Cardiac septum (tissue), 1 donor: ENCODE measurements at places on chromosomes 11 and 22. TPM values are rescaled to one million over a fixed set of nuclear protein-coding genes. Genes with fewer than 3 reads are reported as not detected.

Gene CDON
- 4.4 TPM for total RNA-seq

Gene OR8B8
- total RNA-seq = not detected

DNA sequence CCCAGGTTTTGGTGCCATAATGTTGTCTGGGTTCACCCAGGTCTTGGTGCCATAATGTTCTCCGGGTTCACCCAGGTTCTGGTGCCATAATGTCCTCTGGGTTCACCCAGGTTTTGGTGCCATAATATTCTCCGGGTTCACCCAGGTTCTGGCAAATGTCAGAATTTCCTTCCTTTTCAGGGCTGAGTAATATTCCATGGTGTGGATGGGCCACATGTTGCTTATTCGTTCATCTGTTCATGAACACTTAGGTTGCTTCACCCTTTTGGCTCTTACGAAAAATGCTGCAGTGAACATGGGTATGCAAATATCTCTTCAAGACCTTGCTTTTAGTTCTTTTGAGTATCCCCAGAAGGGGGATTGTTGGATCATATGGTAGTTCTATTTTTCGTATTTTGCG is 15.1 kb upstream of the GRAMD4 start:
- no peak for DNase-seq

Gene HEPN1
- not detected for total RNA-seq

DNA sequence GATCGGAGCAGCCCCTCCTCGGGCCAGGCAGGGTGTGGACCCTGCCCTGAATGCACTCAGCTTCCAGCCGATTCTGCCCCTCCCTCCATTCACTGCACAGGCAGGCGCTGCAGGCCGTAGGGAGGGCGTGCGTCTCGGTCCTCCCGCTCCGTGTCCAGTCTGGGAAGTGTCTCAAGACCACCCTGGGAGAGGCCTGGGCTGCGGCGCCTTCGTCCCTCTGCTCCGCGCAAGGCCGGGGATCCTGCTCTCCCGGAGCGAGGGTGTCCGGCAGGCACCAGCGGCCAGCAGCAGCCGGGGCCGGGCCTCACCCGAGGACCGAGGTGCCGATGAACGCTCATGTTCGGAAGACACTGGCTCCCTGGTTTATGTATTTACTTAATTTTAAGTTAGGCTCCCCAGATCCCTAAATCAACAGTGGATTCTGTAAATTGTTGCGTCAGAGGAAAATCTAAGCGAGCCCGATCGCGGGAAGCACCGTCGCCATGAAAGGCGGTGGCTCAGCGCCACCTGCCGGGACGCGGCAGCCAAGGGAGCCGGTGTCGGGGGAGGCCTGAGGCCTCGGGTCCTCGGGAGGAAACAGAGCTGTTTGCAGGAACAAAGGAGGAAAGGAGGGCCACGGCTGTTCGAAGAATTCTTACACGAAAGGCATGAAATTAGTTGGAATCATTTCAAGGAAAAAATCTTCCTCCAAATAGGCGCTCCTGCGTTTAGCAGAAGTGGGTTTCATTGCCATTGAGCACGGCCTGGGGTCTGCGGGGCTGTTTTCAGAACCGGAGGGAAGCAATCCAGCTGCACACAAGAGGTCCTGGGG is 195.3 kb downstream of the BRD1 start:
- no peak for DNase-seq

Gene APOA4
- total RNA-seq = not detected

DNA sequence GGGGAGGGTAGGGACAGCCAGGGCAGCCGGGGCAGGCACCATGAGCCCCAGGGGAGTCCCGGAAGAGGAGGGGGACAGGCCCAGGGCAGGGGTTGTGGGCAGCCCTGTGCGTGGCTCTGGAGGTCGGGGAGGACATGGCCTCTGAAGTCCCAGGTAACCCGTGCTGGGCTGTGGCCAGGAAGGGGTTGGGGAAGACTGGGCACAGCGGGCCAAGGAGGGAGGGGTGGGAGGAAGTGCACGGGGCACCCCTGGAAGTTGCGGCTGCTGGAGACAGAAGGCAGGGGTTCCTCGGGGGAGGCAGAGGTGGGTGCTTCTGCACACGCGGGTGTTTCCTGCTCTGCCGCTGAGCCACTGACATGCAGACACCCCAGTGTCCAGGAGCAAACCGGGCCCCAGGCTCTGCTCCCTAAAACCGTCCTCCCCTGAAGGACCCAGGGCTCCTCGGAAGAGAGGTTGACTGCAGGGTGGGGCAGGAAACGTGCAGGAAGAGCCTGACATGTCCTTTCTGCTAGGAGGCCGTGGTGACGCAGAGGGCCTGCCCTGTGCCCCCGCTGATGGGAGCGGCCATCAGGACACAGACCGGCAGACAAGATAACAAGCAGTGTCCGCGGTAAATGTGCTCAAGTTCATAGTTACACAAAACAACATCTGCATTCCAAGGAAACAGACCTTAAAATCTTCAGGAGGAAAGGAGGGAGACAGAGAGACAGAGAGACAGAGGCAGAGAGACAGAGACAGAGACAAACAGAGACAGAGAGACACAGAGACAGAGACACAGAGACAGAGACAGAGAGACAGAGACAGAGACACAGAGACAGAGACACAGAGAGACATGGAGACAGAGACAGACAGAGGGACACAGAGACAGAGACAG is 5.7 kb downstream of the TNNI2 start:
- no peak for DNase-seq

Gene PAMR1
- 4.5 TPM for total RNA-seq

Gene RPL27A
- 462 TPM for total RNA-seq

Gene DTX4
- total RNA-seq = 1.5 TPM

GRCh38 chr11:83072350-83073242 is 899 bp upstream of the RAB30 start:
- DNase-seq = no peak

- DNase-seq = no peak
Measured at GRCh38 chr11:134846328-134847082, 434.5 kb upstream of the B3GAT1 start.

Gene ENTHD1
- not detected for total RNA-seq

Gene OR5B12
- total RNA-seq = not detected

Gene CLDN5
- total RNA-seq = 9.3 TPM

- DNase-seq = no peak
Measured at GRCh38 chr11:93736129-93736528, 5.2 kb downstream of the TAF1D start.

- no peak for DNase-seq
Measured at GRCh38 chr11:47466701-47467250, 17.8 kb upstream of the RAPSN start.

Gene EPS8L2
- total RNA-seq = 2.3 TPM

DNA sequence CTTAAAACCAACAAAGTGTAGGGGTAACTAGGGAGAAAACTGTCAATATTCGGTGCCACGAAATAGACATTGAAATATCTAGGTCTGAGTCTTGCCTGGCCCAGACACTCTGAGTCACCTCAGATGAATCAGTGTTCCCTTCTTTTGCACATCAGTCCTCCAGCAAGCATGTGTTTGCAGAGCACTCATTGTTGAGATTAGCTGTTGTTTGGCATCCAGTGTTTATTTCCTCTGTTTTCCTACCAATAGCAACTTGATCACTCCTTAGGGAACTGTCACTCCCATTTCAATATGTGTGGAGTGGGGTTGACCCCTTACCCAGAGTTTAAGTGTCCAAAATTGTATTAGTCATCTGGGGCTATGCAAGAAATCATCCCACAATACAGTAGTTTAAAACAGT is 4.7 kb upstream of the ASCC2 start:
- no peak for DNase-seq

DNA sequence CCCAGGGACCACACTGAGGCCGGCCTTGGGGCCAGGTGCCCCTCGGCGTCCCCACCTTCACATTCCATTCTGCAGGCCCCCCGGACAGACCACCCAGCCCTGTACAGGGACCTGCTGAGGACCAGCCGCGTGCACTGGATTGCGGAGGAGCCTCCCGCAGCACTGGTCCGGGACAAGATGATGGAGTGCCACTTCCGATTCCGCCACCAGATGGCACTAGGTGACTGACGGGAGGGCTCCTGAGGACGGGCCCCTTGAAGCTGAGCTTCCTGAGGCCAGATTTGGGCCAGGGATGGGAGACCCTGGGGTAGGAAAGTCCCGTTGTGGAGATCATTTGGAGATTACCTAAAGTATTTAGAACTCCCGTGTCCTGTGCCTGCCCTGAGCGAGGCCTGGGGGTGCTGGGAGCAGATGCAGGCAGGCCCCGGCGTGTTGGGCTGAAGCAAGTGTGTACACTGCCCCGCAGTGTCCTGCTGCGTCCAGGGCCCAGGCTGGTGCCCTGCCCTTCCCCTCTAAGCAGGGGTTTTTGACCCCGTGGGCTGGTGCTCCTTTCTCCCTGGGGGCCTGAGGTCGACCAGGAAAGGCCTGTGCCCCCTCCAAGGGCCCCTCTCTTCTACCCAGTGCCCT is 20.0 kb downstream of the TRMU start:
- no peak for DNase-seq

Gene VSIG10L2
- not detected for total RNA-seq

GRCh38 chr11:455566-456147 is 5.6 kb downstream of the PTDSS2 start:
- no peak for DNase-seq

Gene GLYATL1
- not detected for total RNA-seq

- peak; percentile 54 for DNase-seq
Measured at GRCh38 chr11:122634501-122634900, 21.0 kb upstream of the UBASH3B start.

Gene SLC29A2
- 8.8 TPM for total RNA-seq

GRCh38 chr11:134460062-134460561 is 48.1 kb upstream of the B3GAT1 start:
- peak; percentile 38 for DNase-seq

GRCh38 chr11:14396273-14396672 is 37.3 kb upstream of the RRAS2 start:
- no peak for DNase-seq

Gene LMO2
- total RNA-seq = 10.9 TPM

Gene TEX54
- not detected for total RNA-seq

- no peak for DNase-seq
Measured at GRCh38 chr11:46913484-46913883, 4.9 kb downstream of the LRP4 start.

DNA sequence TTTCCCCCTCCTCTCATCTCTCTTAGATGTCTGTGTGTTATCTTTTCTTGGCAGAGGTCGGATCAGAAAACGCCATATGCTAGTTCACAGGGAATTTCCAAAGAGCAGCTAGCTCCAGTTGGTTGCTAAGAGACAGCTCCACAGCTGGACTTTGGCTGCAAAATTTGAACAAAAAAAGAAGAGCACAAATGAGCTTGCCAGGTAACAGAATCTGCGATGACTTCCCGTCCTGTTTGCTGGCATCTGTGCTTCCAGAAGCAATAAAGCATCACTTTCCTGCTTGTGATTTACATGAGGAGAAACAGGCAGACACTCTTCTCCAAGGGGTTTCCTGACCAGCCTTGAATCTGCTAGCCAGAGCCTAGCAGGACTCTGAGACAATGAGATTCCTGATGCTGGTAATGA is 596.0 kb upstream of the B3GAT1 start:
- DNase-seq = no peak

- no peak for DNase-seq
Measured at GRCh38 chr22:17869285-17870096, 95.2 kb upstream of the BID start.

- DNase-seq = no peak
Measured at GRCh38 chr11:128302425-128303186, 284.8 kb downstream of the ETS1 start.

DNA sequence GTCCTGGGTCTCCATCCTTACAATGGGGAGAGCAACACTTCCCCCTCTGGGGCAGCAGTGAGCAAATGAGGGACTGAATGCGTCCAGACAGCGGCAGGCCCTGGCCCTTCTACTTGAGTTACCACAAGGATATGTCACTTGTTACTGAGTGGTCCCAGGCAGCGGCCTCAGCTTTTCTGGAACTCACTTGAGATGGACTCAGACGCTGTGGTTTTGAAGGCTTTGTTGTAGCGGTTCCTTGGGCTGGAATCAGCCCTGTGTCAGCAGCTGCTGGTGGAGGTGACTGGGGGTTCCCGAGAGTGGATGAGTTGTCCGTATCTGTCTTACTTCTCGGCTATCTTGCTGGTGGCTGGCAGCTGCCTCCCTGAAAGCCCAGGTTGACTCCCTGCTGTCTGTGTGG is 77.0 kb downstream of the MICAL2 start:
- DNase-seq = no peak

Gene CCDC87
- total RNA-seq = 0.43 TPM

GRCh38 chr11:1896468-1896867 is 4.8 kb upstream of the PRR33 start:
- DNase-seq = no peak

- DNase-seq = no peak
Measured at GRCh38 chr22:32570501-32570900, 95.9 kb downstream of the FBXO7 start.

Gene CHST1
- 2.6 TPM for total RNA-seq

DNA sequence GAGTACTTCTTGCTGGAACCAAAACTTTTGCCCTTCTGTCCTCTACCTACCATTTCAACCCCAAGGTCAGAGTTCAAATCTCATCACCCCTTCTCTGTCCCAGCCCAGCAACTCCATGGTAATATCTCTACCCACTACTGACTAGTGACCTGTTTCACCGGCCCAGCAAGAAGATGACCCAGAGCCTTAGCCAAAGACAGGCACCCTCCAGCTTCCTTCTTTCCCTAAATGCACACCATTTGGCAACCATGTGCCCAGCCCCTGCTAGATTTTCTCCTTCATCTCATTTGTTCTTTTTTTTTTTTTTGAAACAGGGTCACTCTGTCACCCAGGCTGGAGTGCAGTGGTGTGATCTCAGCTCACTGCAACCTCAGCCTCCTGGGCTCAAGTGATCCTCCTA is 14.9 kb downstream of the ARAP1 start:
- no peak for DNase-seq

DNA sequence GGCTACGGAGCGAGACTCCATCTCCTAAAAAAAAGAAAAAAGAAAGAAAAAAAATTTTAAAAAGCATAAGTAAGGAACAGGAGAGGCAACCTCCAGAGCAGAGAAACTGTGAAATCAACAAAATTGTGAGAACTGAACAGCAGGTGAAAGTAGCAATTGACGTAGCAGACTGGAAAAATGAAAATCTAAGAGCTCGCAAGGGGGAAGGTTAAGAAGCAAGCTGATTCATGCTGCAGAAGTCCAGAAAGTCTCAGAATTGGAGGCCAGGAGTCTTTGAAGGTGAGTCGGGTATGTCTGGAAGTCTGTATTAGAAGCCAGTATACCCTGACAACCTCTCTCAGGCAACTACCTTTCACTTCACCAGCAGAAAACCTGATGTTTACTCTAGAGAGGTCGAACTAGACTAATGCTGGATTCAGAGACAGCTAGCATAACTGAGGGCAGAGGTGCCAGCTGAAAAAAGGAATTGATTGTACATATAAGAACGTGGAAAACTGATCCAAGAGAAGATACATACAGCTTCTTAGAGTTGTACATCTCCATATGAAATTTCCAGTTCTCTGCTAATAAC is 161.5 kb downstream of the WNT11 start:
- no peak for DNase-seq
